NCI-H226 (cell line): ENCODE measurements at places on chromosomes 3 and 15.
A peak's percentile ranks its signal among the peaks of the same experiment; 100 is the strongest.

DNA sequence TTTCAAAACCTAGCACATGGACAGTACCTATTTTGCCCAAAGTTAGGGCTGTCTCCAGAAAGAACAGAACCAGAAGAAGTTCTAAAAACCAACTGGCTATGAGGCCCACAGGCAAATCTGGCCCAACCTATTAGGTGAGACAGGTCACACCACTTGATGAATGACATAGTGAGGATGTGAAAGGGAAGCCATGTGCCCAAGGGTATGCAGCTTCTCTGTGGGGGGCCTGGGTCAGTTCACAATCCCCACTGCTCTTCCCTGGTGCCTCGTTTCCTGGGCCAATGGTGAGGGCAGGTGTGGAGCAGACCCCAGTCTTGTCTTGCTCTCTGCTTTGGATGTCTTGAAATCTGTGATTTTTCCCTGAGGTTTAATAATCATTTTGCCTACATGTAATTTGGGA is 8.9 kb downstream of the INSYN1 start:
- no peak for DNase-seq

GRCh38 chr3:64046996-64047594 is 23.8 kb upstream of the PSMD6 start:
- DNase-seq, result no peak

GRCh38 chr3:66239513-66240123 is 18.8 kb downstream of the SLC25A26 start:
- no peak for DNase-seq

DNA sequence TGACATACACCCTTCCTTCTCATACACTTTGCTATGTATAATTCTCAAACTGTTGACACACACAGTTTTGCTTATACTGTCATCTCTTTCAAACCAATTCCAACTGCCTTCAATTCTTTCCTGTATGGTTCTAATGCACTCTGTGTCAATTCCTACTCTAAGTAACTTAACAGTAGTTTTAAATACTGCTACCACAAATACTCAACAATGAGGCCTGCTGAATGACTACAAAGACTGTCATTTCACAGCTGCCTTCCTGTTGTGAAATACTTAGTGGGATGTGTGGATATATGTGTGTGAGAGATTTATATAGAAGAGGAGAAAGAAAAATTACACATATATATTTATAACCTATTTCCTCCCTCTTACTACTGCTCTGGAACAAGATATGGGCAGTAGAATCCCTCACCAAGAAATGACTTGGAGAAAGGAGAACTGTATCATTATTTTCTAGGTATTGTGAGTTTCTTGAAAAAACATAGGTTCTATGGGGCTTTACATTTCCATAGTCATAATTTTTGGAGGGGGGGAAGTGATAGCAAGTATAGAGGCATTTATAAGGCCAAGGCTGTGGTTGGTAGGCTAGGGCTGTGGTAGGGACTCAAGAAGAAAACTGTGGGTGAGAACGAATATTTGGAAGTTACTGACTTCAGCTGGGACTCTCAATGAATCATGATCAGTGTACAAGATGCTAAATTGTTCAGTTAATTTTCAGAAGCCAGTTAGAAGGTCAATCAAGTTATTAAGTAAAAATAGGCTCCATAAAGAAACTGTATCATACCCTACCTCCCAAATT is 88.7 kb downstream of the ANKRD28 start:
- DNase-seq, result peak; percentile 3

DNA sequence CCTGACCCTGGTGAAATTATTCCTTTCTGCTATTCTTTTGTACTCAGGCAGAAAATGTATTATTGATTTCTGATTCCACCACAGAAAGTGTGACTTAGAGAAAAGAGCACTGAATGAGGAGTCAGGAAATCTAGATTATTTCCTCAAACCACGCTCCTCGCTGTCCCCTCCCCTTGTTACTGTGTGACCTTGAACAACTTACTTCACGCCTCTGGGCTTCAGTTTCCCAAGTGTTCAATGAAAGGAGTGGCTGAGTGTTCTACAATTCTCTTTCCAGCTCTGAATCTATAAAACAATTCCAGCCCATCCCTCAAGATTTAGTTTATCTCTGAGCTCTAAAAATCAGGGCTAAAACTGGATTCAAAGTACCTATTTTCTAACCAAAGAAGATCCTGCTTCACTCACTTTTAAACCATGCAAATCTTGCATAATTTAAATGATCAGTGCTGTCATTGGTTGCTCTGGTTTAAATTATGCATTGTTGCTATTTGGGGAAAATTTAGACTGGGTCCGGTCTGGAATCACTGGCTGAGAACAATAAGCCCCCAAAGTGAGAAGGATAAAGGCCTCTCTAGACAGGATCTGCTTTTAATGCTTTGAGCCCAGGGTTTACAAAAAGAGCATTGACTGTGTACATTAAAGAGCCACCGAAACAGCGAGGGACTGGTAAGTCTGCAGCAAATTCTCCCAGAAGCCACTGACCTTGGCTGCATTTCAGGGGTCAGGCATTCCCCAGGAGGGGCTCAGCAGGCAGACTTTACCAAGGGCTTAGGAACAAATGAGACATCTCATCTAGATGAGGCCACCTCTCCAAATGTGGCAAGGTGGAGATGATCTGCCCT is 3.2 kb downstream of the TNIK start:
- no peak for DNase-seq

GRCh38 chr3:41120460-41120859 is 78.8 kb upstream of the CTNNB1 start:
- no peak for DNase-seq

GRCh38 chr3:153704115-153704514 is 417.1 kb upstream of the ARHGEF26 start:
- no peak for DNase-seq

DNA sequence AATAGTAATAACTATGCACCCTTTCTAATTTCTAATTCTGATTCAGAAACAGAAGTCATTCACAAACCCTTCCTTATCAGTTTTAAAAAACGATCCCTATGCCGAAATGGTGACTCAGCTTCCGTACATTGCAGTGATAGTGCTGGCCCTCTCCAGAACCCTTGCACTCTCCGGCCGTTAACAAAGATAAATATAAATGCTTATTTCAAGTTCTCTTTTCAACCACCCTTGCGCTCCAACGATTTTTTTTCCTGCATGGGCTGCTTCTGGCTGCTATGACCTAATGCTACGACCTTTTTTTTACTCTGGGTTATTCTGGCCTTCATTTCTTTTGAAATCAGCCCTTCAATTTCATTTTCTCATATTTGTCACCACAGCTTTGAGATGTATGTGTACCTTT is 646.2 kb downstream of the NTRK3 start:
- peak; percentile 97 for DNase-seq

GRCh38 chr3:115996420-115997108 is 373.3 kb downstream of the GAP43 start:
- DNase-seq, result peak; percentile 32

DNA sequence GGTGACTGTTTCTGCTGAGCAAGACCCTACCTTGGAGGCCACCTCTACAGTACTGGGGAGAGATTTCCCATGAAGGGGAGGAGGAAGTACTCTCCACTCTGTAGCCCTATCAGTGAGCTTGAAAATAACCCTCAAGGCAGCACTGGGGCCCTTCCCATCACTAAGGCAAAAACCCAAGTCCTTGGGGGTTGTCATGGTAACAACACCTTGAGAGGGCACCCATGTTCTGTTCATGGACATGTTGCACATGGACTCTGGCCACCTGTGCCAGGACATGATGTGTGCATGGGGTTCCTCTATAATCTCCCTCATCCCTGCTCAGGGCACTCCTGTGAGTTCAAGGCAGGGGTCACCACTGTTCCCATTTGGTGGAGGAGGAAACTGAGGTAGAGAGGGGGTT is 10.9 kb upstream of the CDC25A start:
- DNase-seq, result no peak

DNA sequence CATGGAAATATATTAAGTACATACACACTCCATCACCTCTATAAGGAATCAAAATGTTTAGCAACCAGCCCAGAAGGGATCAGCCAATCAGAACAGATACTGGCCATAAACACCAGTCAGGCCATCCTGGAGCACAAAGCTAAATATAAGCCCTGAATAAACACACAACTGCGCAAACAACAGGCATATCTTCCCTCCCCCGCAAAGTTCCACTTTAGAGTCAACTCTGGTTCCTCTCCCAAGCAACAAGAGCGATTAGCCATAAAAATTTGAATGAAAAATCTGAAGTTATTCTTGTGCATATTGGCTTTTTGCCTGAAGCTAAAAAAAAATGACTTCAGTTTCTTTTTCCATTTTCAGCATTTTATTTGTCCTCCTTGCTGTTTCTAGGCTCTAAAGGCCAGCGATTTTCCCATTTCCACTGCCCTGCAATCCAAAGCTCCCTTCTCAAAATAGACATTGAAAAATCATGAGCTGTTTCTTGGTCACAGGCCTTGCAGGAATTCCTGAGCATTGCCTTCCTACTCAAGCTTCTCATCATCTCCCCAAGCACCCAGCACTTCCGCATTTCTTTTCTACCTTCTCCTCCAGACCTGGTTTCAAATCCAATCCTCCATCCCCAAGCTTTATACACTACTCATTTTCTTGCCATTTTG is 247.9 kb downstream of the ZMAT3 start:
- DNase-seq, result no peak

DNA sequence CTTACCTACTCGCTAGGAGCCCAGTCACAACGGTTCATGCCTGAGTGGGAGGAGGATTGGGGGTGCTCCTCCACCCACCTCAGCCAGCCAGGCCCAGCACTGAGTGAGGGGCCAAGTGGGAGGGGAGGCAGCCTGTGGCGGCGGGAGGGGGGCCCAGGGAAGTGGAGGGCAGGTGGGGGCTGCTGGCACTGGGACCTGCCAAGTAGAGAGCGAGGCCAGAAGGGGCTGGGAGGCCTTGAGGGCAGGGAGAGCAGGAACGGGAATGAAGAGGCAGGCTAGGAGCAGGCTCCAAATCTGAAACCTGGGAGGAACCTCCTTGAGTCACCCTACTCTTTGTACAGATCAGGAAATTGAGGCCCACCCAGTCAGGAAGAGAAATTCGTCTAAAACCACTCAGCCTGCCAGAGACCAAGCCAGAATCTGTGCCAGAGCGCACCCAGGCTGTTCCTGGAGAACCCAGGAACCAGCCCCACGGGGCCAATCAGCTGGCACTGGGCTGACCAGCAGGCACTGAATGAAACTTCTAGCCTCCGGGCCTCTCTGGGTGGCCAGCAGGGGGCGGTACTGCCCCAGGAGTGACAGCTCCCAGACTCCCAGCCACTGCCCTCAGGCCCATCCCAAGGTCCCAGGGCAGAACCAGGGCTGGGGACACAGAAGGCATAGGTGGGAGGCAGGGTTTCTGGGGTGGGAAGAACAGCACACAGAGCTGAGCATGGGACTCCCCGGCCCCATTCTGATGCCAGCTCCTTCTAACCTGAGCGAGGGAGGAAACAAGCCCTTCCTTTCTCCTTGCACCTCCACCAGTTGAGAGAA is 14.8 kb upstream of the CYP11A1 start:
- peak; percentile 94 for DNase-seq

- no peak for DNase-seq
Measured at GRCh38 chr15:48653913-48654670, 8.6 kb upstream of the FBN1 start.

DNA sequence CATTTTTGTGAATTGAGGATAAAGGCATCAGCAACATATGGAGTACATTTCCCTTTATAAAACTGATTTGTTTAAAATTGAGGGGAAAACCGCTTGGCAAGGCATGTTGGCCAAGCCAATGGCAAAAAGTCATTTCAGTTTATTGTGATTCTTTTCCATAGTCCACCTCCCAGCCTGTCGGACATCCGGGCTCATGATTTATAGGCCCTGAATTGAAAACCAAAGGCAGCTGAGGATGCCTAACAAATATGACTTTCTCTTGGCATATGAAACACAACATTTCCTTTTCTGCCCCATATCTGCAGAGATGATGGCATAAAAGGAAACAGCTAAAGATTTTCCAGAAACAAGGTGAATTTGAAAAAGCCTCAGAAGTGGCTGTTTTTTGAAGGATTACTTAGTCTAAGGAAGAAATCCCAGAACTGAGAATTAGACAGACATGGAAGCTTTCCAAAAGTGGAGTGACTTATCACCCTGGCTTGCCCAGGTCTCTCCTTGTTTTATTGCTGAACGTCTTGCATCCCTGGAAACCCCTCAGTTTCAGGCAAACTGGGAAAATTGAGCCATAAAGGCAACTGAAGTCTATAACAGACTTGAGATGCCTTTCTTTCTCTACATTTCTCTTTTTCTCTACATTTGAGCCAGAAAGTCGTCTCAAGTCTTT is 74.0 kb downstream of the COL8A1 start:
- DNase-seq, result no peak

DNA sequence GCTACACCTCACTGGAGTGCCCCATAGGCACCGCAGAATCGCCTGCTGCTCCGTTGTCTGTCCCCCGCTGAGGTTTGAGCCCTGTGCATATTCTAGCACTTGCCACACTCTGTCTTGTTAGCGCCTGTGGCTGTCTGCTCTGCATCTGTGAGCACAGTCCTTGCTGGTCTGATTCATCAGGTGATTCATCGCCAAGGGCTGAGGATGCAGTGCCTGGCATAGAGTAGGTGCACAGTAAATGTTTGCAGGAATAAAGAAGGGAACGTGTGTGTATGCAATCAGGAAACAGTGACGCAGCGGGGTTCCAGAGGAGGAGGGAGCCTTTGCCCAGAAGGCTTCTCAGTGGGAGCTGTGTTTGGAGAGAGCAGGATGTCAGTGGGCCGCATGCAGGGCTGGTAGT is 124.0 kb upstream of the PLXNA1 start:
- peak; percentile 94 for DNase-seq

DNA sequence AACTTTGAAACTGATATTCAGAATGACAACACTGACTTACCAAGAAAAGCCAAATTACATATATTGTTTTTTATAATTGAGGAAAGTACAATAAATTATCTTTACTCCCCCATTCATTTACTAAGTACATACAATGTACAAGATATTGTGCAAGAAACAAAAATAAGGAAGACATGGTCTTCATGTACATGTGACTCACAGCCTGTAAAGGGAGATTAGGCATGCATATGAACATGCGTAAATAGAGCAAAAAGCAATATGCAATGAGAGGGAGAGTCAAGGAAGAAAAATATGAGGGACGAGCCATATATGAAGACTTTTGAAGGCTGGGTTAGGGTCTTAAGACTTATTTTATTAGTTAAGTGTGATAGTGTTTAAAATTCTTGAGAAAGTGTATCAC is 258.4 kb downstream of the GBE1 start:
- DNase-seq, result no peak

GRCh38 chr3:57421336-57421735 is 122.8 kb downstream of the DNAH12 start:
- no peak for DNase-seq

DNA sequence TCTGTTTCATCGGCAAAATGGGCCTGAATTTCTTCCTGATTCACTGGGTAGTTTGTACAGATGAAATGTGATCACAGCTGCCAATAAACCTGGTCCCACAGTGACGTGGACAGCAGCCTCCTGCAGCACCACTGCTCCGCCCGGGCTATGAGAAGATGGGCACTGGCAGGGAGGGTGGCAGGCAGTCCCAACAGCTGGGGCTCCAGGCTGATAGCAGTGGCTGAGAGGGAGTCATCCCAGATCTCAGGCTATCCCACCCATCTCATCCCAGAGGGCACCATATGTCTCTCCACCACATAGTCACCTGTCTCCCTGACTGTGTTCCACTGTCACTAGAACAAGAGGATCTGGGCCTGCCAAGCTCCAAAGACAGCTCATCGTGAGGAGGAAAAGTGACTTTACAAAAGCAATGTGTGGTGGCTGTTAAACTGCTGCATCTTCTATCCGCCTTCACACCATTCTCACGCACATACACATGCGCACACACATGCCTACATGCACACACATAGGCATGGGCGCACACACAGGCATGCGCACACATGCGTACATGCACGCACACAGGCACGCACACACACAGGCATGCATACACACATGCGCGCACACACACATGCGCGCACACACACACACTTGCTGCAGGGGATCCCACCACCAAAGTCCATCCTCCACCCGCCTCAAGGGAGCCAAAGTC is 46.2 kb downstream of the RGMA start:
- DNase-seq, result no peak

GRCh38 chr3:78912687-78913086 is 855.1 kb downstream of the ROBO1 start:
- DNase-seq, result no peak
